ENCODE measurements at places on chromosomes 12 and 14.

GRCh38 chr12:124694846-124695497, 127.6 kb upstream of the NCOR2 start:
- DNase-seq, result peak; percentile 32

- no peak for DNase-seq
Observed at GRCh38 chr12:108254517-108255251, 84.4 kb downstream of the CMKLR1 start.

GRCh38 chr12:128940974-128941373, 87.7 kb downstream of the GLT1D1 start:
- DNase-seq, result peak; percentile 30

DNA sequence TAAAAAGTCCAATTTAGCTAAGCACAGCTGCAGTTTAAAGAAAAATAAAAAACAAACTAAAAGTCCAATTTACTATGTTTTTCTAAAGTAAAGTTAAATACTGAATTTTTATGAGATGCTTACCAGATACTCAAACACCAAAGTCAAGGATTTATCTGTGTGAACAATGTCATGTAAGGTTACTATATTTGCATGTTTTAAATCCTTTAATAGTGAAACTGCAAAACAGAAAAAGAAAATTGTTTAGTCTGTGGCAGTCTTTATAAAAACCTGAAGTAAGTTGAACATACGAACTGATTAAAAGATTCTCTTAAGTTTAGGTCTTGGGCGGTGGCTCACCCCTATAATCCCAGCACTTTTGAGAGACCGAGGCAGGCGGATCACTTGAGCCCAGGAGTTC, 102.7 kb downstream of the CDK17 start:
- no peak for DNase-seq

DNA sequence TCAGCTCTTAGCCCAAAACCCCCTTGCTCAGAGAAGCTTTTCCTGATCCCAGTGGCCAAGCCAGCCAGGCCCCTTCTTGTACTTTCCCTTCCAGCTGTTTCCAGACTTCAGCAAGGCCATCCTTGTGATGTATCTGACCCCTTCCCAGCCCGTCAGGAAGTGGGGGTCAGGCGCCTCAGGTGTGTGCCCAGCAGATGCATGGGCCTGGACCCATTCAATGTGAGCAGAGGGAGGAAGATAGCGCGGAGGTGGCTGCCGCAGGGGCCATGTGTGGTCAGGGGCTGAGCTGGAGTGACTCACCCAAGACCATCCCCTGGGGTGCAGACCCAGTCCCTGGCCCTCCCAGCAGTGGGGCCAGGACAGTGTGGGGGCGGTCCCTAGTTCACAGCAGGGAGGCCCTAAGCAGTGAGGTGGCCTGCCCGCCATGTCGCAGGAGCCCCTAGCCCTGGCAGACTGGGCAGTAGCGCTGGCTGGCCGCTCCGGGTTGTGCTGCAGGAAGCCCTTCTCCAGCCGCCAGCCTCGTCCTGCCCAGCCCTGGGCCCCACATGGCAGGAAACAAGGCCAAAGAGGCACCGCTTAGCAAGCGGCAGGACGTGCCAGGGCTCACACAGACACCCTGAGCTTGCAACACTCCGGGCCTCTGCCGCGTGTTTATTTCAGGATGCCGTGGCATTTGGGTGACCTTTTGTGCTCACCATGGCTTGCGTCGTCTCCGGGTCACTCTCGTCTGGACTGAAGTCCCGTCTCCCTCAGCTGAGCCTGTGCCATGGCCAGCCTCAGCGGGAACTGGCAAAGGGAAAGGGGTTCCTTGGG, 12.0 kb downstream of the ADSS1 start:
- peak; percentile 95 for DNase-seq

DNA sequence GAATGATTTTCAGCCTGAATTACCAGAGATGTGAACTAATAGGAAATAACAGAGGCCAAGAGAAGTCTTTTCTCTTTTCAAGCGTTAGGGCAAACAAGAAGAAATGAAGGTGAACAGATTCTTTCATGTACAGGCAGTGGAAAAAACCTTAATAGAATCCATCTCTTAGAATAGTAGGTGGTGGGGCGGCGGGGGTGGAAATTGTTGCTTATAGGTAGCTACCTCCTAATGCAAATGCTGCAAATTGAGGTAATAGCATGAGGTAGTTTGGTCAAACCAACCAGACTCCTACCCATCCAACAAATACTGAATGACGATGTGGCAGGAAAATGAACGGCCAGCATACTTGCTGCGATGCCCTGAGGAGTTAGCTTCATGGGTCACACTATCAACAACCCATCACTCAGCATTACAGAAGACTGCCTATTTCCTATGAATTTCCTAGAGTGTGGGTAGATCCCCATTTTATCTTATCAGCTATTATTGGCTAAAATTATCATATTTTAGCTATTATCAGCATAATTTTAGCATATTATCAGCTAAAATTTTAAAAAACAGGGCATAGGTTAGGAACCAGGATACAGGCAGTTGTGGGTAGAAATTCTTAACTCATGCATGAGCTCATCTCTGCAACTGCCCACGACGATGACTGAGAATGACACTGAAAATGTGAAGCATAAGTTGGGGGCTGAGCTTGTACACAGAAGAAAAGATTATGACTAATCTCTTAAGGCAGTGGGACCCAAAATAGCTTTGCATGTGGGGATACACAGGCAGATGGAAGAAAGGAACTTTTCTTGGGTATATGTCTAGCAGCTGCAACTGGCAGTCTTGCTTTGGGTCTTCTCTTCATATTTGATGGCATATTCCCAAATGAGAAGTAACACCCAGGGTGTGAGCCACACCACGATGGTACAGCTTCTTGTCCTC, 68.7 kb downstream of the NIN start:
- peak; percentile 74 for DNase-seq

- no peak for DNase-seq
Observed at GRCh38 chr14:94317259-94317658, 5.9 kb downstream of the SERPINA6 start.

DNA sequence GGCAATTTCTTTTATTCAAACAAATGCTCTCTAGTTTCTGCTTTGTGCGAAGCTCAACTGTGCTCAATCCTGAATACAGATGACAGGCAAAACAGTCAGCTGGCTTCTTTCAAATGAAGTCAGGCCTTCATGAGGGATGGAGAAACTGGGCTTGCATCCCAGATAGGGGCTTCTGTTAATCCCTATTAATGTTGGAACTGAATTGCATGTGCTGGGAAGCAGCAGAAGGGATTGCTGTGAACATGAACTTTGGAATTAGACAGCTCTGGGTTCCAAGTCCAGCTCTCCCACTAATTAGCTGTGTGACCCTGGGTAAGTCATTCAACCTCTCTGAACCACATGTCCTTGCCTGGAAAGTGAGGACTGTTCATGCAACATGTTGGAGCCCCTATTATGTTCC, 21.1 kb upstream of the CORO1C start:
- DNase-seq, result no peak

- DNase-seq, result no peak
Observed at GRCh38 chr14:68705741-68706283, 87.1 kb downstream of the ZFP36L1 start.

GRCh38 chr12:65934480-65935115, 110.3 kb downstream of the HMGA2 start:
- DNase-seq, result no peak

All from suppressor macrophage treated with lipopolysaccharide for 4 hours (primary cell).